ENCODE measurements at places on chromosomes 6 and 20.

DNA sequence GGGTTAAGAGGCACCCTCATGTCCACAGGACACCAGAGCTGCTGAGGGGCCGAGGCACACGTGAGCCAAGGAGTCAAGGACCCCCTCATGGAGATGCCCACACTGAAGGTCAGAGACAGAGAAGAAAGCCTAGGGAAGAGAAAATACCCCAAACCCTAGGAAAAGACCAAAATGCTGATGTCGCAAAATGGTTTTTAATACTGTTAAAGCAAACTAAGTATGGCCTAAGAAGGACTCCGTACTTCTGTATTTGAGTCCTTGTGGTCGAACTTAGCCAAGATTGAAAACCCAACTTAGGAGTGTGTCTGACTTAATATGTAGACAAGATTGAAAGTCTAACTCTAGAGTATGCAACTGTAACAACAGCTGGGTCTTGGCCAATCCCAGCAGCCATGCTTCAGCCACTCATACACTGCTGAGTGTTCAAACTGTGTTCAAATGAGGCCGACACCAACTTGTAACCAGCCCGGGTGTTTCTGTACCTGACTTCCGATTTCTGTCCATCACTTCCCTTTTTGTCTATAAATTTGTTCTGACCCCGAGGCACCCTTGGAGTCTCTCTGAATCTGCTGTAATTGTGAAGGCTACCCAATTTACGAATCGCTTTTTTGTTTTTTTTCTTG lies 92.6 kb upstream of the AGPAT4 start:
- no peak for DNase-seq

DNA sequence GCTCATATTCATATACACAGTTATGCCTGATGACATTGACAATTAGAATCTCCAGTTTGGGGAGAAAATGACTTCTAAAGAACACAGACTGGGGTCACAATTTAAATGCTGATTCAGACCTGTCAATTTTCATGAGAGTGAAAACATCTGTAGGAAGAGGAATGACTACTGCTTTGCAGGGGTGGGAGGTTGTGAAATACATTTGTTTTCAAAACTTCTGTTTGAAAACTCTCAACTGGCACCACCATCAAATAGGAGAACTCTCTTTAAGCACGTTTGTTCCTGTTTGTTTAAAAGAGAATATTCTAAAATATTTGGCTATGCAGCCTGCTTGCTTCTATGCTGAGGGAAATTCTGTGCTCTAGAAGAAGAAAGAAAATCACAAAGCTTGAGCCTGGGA lies 50.8 kb upstream of the ADGRF5 start:
- no peak for DNase-seq

DNA sequence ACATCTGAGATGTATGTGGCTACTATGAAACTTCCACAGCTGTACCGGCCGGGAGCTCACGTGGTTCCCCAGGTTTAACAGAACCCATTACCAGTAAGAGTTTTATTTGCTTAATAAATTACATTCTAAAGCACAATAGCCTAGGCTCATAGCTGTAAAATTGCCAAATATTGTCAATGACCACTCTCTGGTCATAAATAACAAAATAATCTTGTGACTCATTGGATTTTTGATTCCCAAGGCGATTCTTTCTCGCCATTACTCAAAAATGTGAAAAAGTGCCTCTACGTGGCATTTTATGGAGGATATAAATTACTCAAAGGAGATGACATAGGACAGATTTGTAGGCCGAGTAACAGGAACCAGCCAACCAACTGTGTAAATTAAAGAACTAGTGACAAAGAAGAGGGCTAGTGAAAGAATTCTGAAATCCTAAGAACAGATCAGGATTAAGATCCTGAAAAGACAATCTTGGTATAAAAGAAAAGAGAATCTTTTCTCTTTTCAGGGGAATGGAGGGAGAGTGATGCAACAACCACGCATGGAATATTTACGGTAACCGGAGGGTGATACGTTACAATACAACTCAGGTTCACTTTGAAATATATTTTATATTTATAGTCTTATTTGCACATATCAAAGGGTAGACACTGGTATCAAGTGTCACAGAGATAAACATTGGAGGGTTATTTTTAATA lies 199.7 kb downstream of the FOXC1 start:
- DNase-seq: no peak

DNA sequence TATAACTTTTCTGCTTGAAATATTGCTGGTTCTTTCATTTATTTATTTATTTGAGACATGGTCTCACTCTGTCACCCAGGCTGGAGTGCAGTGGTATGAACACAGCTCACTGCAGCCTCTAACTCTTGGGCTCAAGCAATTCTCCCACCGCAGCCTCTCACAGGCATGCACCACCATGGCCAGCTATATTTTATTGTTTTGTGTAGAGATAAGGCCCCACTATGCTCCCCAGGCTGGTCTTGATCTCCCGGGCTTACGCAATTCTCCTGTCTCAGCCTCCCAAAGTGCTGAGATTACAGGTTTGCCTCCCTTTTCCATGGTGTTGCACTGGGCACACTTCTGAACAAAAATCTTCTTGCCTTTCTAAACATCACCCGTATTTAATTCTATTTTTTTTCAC lies 39.1 kb upstream of the RNGTT start:
- DNase-seq: no peak

GRCh38 chr6:7859591-7859990 lies 51.0 kb downstream of the TXNDC5 start:
- no peak for DNase-seq

DNA sequence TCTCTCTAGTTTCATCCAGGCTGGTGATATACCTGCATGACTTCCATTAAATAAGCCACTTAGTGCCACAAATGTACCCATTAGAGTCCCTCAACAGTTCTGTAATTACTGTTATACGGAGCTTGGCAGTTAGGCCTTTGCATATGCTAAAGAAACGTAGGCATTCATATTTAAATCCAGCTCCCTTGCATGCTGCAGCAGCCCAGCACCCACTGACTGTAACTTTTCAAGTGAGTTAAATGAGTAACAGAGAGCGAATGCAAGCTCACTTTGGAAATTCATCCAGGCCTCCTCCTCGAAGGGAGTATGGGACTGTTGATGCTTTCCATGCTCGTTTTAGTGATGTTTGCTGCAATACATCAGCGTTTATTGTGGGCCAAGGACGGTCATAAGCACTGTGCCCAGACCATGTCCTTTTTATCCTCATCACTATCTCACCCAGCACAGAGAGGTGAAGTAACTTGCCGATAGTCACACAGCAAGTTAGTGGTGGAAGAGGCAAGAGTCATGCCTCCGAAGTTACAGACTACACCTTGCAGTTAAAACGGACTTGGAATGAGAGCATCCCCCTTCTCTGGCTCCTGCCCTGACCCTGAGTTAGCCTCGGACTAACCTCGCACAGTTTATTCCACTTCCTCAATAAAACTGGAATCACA lies 179.4 kb upstream of the PDE10A start:
- DNase-seq: no peak

DNA sequence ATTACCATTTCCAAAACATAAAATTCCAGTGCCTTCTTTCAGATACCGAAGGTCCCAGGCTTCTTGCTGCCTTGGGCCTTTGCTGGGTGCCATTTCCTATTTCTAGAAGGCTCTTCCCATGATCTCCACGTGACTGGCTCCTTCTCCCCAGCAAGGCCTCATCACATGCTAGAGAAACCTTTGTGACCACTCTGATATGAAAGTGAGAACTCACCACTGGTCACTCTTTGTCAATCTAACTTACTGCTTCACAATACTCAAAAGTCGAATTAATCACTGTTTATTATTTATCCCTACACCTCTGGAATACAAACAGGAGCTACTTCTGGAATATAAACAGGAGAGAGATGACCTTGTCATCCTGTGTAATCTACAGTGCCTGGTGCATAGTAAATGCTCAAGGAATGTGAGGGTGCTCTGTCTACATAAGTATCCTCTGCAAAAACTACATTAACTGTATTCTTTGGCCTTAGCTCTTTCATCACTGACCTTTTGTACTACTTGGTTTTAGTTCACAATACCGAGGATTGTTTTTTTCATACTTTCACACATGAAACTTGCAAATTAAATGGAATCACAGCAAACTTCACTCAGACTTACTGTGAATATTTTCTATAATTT lies 1.6 kb downstream of the STX7 start:
- no peak for DNase-seq

GRCh38 chr20:54342258-54342920 lies 133.0 kb upstream of the DOK5 start:
- DNase-seq: no peak

GRCh38 chr6:168626046-168626602 lies 185.1 kb downstream of the SMOC2 start:
- DNase-seq: no peak

GRCh38 chr6:97280766-97281165 lies 2.2 kb downstream of the MMS22L start:
- no peak for DNase-seq

- no peak for DNase-seq
Measured at GRCh38 chr20:9809271-9809670, 29.6 kb downstream of the PAK5 start.

DNA sequence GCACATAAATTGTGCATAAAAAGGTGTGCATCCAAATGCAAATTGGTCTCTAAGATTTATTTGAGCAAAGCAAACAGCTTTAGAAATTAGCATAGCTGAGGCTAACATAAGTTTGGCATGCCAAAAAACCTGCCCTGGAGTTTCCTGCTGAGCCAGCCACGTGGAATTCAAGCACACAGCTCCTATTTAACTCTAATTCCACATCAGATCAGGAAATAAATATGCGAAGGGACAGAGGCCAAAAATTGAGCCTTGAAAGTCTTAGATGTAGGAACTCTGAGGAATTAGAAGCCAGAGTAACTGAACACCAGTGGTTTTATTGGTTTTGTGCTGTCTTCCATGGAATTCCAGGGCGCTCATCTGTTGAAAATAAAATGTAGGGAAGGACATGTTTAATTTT lies 19.6 kb downstream of the SOBP start:
- no peak for DNase-seq

GRCh38 chr6:117483004-117483644 lies 650 bp downstream of the DCBLD1 start:
- DNase-seq: no peak
